NCI-H446 treated with DMSO at 0.1 percent for 48 hours (cell line): ENCODE measurements at places on chromosomes 3 and 15.
A peak's percentile ranks its signal among the peaks of the same experiment; 100 is the strongest.

- no peak for DNase-seq
Observed at GRCh38 chr15:64948916-64949315, 37.2 kb downstream of the ANKDD1A start.

- no peak for DNase-seq
Observed at GRCh38 chr3:71001303-71001830, 582.2 kb downstream of the FOXP1 start.

GRCh38 chr15:38720893-38721567 is 156.4 kb upstream of the RASGRP1 start:
- peak; percentile 1 for DNase-seq

- DNase-seq: no peak
Observed at GRCh38 chr3:12966847-12967605, 106.2 kb downstream of the IQSEC1 start.

DNA sequence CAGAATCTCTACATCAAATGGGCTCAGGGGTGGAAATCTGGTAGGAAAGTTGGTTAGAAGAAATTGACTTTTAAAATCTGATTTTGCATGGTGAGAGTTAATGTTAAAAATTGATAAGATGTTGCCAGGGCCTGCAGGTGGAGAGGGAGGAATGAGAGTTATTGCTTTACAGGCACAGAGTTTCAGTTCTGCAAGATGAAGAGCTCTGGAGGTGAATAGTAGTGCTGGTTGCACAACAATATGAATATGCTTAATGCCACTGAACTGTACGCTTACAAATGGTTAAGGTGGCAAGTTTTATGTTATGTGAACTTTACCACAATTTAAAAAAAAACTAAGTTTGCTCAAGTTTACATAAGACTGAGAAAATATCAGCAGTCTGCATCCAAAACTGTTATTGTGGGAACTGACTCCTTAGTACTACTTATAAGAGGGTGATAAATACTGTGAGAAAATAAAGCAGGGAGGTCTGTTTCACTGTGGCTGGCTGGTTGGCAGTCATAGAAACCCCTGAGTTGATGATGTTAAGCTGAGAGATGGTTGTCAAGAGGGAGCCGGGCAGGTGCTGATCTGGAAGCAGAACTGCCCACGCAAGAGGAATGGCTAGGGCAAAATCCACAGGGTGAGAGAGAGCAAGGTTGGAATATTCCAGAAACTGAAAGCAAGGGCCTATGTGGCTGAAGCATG is 144.9 kb downstream of the EDEM1 start:
- DNase-seq: no peak

DNA sequence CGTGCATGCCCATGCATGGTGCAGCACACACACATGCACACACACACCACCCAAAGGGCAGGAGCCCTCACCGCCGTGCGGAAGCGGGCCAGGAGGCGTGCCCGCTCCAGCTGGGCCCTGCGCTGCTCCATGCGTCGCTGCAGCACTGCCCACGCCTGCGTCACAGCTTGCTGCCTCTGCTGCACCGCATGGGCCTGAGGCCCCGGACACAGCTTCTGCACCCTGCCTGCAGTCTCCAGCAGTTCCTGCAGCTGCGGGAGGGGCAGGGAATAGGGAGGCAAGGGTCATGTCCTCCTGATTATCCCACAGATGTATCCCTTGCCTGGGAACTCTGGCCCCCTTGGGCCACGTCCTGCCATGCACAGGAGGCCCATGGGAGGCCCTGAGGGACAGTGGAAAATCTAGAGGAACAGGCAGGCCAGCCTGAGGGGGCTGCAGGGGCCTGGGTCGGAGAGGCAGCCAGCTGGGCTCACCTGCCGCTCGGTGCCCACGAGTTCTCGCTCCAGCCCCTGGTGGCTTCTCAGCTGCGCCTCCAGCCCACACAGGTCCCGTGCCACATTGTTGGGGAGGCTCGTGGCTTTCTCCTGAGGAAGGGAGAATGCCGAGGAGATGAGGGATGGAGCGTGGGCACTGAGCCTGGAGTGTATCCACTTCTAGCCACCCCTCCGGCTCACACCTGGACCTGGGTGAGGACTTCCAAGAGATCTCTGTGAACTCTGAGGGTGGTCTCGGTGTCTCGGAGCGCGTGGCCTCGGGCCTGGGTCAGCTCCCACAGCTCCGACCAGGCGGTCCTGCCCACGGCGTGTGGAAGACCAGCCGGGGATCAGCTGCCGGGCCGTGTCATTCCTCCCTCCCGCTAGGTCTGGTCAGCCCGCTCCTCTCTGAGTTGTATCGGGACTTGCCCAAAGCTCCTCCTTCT is 23.8 kb downstream of the SPTBN5 start:
- DNase-seq: no peak

GRCh38 chr3:110383356-110383755 is 688.3 kb upstream of the NECTIN3 start:
- DNase-seq: no peak

DNA sequence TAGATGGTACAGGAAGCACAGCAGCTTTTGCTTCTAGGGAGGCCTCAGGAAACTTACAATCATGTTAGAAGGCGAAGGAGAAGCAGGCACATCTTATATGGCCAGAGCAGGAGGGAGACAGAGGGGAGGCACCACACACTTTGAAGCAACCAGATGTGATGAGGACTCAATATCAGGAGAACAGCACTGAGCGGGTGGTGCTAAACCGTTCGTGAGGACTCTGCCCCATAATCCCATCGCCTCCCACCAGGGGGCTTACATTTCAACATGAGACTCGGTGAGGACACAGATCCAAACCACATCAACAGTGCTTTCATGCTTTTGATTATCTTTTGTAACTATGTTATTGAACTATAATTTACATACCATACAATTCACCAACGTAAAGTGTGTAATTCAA is 7.6 kb upstream of the TMEM44 start:
- DNase-seq: no peak

GRCh38 chr3:186966406-186966805 is 36.1 kb downstream of the ST6GAL1 start:
- no peak for DNase-seq

DNA sequence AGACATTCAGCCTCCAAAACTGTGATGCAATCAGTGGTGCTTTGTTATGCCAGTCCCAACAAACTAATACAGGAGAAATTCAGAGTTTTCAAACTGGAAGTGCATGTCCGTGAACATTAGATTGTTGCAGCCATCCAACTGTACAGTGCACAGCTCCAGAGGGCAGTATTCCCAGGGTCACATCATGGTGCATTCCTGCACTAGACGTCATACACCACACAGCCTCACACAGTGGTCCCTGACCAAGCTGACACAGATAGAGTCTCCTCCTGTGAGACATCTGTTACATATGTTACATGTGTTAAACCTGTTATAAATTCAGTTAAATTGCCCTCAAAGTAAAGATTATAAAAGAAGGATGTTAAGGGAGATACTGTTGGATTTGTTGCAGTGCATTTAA is 209.0 kb downstream of the LRRN1 start:
- DNase-seq: no peak

DNA sequence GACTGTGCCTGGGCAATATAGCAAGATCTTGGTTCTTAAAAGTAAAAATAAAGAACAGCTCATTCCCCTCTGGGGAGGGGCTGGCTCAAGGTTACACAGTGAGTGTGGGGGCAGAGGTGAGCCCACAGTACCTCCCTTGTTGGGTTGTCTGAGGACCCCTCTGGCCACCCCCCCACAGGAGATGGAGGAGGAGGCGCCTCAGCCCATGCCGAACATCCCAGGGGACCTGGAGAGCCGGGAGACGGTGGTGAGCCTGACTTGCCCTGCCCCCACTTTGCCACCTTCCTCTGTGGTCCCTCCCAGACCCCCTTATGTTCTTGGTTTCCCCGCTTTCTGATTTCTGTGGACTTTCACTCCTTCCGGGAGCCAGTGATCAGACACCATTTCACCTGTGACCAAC is 28.7 kb downstream of the NGRN start:
- DNase-seq: no peak

GRCh38 chr15:46918462-46919140 is 798.7 kb upstream of the SEMA6D start:
- no peak for DNase-seq

GRCh38 chr3:160115387-160115786 is 109.8 kb upstream of the C3orf80 start:
- DNase-seq: no peak

GRCh38 chr3:45026038-45026437 is at the start of gene CLEC3B:
TSS of gene CLEC3B (plus strand) at chr3:45026303. CDS start at chr3:45026363, 60 bp downstream.
- DNase-seq: no peak

DNA sequence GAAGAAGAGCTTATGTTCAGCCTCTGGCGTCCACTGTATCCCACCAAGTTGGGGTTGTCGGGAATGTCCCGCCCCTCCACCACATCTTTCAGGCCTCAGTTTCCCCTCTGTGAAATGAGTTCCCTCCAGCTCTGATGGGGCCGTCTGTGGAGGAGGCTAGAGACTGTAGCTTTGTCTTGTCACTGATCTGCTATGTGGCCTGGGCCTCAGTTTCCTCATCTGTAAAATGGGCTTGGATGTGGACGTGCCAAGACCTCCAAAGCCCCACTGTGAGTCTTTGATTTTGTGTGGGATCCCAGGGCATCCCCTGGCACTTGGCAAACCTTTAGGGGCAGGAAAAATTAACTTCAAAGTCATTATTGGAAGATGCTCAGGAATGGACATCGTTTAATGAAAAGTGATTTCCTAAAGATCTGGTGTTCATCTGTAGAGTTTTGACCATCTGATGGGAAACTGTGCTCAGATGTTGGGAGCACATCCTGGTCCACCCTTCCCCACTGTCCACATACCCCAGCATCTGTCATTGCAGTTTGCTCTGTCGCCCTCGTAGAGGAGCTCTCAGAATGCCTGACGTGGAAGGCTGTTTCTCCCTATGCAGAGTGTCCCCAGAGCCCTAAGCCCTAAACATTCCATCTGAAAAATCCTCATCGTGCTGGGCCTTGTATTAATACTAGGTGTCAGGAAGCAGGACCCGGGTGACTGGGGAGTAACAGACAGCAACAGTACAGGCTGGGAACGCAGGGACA is 28.5 kb downstream of the SLC6A6 start:
- no peak for DNase-seq

DNA sequence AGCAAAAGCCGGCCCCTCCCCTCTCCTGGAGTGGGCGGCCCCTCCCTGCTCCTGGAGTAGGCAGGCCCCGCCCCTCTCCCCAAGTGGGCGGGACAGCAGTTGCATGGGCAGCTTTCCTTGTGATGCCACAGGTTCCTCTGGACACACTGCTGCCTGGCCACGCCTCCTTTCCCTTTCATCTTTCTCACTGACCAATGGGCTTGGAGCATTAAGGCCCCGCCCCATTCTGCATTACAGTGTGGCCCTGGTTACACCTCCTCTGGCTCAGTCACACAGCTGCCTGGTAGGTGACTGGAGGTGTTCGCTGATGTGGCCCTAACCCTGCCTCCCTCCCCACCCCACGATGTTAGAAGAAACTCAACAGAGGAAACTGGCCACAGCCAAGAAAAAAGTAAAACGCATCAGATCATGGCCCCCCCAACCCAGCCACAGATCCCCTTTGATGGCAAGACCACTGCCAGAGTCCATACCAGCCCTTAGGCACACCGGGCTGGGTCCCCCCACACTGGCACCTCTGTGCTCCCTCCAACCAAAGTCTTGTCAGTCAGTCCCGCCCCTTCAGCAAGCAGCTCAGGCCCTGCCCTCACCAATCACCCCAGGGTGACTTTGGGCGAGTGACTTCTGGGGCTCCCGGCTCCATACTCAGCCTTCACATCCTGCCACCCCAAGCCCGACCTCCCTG is 84.3 kb downstream of the ADAMTS7 start:
- no peak for DNase-seq

DNA sequence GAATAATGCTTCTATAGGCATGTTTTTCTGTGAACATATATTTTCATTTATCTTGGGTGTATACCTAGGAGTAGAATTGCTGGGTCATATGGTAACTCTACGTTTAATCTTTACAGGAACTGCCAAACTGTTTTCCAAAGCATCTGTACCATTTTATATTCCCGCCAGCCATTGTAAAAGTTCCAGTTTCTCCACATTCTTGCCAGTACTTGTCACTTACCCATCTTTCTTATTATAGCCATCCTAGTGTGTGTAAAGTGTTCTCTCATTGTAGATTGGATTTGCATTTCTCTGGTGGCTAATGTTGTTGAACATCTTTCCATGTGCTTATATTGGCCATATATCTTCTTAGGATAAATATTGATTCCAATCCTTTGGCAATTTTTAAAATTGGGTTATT is 31.2 kb upstream of the CFAP20DC start:
- DNase-seq: no peak

DNA sequence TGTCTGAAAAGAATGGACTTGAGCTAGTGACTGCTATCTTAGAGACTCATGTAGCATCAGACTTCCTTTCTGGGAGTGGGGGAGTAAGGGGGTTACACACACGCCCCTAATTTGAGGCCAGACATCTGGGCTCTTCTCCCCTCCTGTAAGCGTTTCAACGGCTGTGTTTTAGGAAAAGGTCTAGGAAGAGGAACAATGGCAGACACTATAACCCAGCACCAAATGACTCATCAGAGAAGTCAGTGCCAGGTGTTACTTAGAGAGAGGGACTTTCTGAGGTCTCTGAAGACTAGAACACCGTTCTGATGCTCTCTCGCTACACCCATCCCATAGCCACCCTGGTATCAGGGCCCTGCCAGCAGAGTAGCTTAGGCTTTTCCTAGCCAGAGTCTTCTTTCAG is 65.5 kb downstream of the SSUH2 start:
- no peak for DNase-seq

GRCh38 chr15:65105038-65105437 is 10.0 kb downstream of the UBAP1L start:
- no peak for DNase-seq

- DNase-seq: no peak
Observed at GRCh38 chr15:69663982-69664381, 211.4 kb downstream of the RPLP1 start.
